GM03348 (cell line): ENCODE measurements at places on chromosomes 5 and 9.

- DNase-seq = peak; percentile 88
Measured at GRCh38 chr5:141664733-141665461, 13.7 kb upstream of the FCHSD1 start.

- no peak for DNase-seq
Measured at GRCh38 chr9:105297442-105298075, 53.1 kb downstream of the SLC44A1 start.

GRCh38 chr5:172724242-172725183 is 46.5 kb downstream of the DUSP1 start:
- no peak for DNase-seq

DNA sequence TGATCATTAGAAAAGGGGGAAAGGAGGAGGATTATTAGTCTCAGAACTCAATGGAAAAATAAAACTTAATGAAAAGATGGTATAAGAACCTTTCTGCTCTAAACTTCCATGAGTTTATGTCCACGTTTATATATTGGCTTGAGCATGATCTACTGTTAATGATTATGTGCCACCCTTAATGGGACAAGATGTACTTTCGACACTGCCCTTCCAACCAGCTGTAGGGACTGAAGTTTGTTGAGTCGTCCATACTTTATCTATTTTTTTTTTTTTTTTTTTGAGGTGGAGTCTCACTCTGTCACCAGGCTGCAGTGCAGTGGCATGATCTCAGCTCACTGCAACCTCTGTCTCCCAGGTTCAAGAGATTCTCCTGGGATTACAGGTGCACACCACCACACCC is 25.0 kb upstream of the GABRP start:
- no peak for DNase-seq

GRCh38 chr5:112316731-112317130 is 102.3 kb downstream of the EPB41L4A start:
- DNase-seq = no peak

DNA sequence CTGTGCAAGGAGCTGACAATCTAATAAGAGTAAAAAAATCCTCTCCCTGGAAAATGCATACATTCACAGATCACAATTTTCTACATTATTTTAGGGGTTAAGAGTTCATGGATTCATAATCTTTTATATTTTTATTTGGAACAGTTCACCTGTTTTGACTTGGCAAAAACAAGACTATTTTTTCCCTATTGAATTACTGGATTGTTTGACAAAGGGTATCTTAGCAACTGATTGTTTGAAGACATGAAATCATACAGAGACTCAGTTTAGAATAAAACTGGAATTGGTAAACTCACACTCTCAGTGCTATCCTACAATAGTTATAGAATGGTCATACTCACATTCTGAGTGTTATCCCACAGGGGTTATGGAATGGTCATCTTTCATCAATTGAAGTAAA is 358.2 kb upstream of the PTGER4 start:
- no peak for DNase-seq

- DNase-seq = no peak
Measured at GRCh38 chr9:73199886-73200285, 48.2 kb downstream of the ANXA1 start.

GRCh38 chr5:72440207-72440638 is 67.0 kb downstream of the ZNF366 start:
- no peak for DNase-seq

- DNase-seq = peak; percentile 82
Measured at GRCh38 chr5:73030995-73031394, 75.2 kb downstream of the FCHO2 start.

DNA sequence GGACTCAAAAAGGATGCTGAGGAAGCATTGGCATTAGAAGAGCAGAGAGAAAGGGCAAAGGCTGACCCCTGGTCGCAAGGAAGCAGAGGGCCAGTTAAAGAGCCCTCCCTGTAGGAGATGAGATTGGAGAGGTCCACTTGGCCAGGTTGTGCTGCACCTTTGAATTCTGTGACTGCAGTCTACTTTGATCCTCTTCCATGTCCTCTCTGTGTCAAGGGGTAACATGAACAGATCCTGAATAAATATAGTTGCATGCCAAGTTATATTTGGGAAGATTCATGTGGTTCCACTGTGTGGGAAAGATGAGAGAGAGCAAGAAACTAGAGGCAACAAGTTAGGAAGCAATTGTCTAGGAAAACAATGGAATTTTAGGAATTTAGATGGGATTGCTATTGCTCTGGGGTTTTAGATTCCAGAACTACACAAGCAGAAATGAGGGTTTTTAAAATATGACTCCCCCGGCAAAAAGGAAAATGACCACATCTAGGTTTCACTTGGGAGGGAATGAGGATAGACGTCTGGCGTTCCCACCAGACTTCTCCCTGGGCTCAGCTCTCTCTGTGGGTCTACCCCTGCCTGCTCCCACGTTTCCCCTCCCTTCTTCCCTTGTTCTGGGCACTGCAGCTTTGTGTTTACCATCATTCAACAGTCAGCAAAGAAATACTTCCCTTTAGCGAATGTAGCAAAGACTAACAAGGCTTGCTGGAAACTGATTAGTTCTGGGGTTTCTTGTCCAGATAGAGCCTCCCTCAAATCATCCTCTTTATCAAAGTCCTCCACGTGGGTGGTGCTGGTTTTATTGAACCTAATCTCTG is 63.6 kb downstream of the SNX18 start:
- DNase-seq = peak; percentile 67

- no peak for DNase-seq
Measured at GRCh38 chr5:42109006-42109572, 184.0 kb downstream of the FBXO4 start.

GRCh38 chr9:136825295-136826187 is 16.7 kb upstream of the AJM1 start:
- no peak for DNase-seq

- no peak for DNase-seq
Measured at GRCh38 chr5:91221917-91222316, 161.2 kb downstream of the ARRDC3 start.

DNA sequence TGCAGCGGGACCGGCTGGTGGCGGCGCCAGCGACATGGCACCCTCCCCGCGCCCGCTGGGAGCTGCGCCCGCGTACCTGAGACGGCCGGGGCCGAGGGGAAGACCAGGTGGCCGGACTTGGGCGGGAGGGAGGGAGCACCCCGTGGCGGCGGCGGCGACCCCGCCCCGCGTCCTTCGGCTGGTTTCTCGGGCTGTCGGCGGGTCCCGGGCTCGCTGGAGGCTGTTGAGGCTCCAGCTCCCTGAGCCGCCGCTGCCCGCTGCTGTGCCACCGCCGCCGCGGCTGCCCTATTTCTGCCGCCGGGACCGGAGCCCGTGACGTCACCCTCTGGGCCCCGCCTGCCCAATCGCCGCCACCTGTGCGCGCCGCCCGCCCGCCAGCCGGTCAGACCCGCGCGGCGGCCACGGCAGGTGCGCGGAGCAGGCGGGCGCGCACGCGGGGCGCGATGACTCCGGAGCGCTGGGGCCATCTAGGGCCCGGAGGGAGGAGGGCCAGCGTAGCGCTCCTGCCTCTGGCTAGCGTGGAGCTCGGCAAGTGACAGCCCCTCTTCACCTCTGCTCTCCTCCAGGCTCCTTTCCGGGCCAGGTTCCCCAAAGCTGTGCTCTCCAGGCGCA is at the start of gene FSTL4:
Gene FSTL4, minus strand, starts transcription at position 293 of the 612 bp plus-strand sequence.
- DNase-seq = no peak

DNA sequence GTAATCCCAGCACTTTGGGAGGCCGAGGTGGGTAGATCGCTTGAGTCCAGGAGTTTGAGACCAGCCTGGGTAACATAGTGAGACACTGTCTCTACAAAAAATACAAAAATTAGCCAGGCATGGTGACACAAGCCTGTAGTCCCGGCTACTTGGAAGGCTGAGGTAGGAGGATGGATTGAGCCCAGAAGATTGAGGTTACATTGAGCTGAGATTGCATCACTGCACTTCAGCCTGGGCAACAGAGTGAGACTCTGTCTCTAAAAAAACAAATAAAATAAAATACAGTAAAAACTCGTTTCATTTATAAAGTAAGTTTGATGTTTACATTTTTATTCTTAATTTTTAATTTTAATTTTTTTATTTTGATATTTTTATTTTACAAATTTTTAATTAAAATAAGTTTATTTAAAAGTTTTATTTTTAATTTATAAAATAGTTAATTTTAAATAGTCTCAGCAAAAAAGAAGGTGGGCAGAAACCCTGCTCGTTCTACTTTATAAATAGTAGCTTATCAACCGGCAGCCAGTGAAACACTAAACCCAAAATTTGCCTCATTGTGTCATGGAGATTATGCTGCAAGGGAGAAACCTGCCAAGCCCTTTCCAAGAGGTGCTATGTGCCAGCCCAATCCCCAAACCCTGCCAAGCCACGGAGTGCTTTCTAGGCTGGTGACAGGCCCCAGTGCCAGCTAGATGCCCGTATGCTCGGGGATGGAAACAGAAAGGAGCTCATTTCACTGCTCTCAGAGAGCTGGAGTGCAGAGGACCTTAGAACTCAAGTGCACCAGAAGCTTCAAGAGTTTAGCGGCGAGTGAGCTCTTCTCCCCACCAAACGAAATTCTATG is 38.9 kb downstream of the SERINC5 start:
- peak; percentile 41 for DNase-seq
